H1 (cell line): ENCODE measurements at places on chromosomes 3 and 15. TPM values are rescaled to one million over a fixed set of nuclear protein-coding genes. Genes with fewer than 3 reads are reported as not detected.

Gene ACTC1
- total RNA-seq, result 86.2 and 90.0 TPM in 2 replicates

- H3K4me3 ChIP-seq, result no peak overlapping the region
- peaks cover 65% of the 10 kb centered on the region for H3K27me3 ChIP-seq
- no peak for DNase-seq
- no peaks in the 10 kb centered on the region for H3K36me3 ChIP-seq
- no peak overlapping the region for H3K27ac ChIP-seq
- H3K4me1 ChIP-seq, result peaks cover 23% of the 10 kb centered on the region
Measured at GRCh38 chr3:46889381-46890110, 12.0 kb downstream of the PTH1R start.

DNA sequence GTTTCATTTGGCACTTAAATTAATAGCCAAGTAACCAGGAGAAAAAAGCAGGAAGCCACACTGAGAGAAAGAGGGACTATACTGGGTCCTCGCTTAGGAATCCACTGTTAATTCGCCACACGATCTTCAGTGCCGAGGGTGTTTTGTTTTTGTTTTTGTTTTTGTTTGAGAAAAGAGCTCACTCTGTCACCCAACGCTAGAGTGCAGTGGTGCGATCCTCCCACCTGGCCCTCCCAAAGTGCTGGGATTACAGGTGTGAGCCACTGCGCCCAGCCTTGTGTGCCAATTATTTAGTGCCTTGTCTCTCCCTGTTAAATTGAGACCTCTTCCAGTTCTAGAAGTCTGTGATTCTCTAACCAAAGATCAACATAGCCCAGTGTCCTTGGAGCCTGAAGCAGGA is 53.8 kb upstream of the TPM1 start:
- no peak overlapping the region for H3K27ac ChIP-seq
- no peak overlapping the region for H3K4me3 ChIP-seq
- H3K36me3 ChIP-seq, result no peaks in the 10 kb centered on the region
- no peaks in the 10 kb centered on the region for H3K4me1 ChIP-seq
- no peak for DNase-seq

DNA sequence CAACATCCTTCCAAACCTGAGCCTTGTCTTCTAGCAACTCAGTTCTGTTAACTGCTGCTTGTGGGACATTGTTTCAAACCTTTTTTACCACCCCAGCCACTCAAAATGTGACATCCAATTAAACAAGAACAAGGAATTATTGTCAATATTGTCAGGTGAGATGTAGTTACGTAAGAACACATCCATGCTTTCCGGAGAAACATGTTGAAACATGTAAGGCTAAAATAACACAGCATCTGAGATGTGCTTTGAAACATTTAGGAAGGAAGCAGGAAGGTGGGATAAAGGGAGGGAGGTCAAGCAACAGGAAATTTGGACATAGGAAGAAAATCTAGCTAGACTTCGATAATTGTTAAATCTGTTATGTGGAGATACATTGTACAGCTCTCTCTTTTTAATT is 50.9 kb upstream of the PRICKLE2 start:
- H3K36me3 ChIP-seq, result no peaks in the 10 kb centered on the region
- H3K27me3 ChIP-seq, result 0 out of 2 replicates have a peak, but pooled peaks cover 2% of the 10 kb centered on the region
- no peak for DNase-seq
- no peak overlapping the region for H3K4me3 ChIP-seq
- no peak overlapping the region for H3K27ac ChIP-seq

Gene FBXL22
- total RNA-seq, result 0.47 and 0.54 TPM in 2 replicates

DNA sequence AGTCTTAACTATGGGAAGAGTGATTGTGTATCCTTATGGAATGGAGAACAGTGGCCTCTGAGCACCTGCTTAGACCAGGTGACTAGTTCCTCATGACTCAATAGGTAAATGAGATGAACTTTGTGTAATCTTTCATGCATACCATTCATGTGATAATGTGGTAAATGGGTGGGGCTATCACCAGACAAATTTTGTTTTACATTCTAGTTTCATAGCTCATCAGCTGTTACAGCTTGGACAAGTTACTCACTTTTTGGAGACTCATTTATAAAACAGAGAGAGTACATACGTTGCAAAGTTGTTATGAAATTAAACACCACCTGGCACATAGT is 103.7 kb upstream of the TGFBR2 start:
- no peaks in the 10 kb centered on the region for H3K36me3 ChIP-seq
- H3K27ac ChIP-seq, result no peak overlapping the region
- H3K4me1 ChIP-seq, result no peaks in the 10 kb centered on the region
- no peaks in the 10 kb centered on the region for H3K27me3 ChIP-seq

Gene PRSS50
- 0.47 and 0.73 TPM in 2 replicates for total RNA-seq

DNA sequence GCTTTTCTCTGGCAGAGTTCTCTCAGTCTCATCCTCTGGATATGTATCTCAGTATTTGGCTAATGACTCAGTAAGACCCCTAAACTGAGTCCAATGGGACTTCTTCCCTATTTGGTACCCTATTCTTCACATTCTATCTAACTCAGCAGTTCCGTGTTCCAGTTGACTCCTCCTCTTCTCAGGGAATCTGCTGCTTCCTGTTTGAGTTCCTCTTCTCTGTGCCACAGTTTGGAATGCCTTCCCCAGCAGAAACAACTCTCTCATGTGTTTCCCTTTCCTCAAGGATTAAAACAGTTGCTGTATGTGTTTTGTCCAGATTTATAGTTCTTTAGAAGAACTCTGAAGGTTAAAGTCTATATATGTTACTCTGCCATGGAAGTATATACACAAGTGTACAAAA is 344.0 kb upstream of the RARB start:
- no peak overlapping the region for H3K4me3 ChIP-seq
- no peak for DNase-seq
- H3K27me3 ChIP-seq, result no peaks in the 10 kb centered on the region
- no peaks in the 10 kb centered on the region for H3K36me3 ChIP-seq

- no peaks in the 10 kb centered on the region for H3K36me3 ChIP-seq
Measured at GRCh38 chr3:46849045-46849631, 14.1 kb downstream of the MYL3 start.

Gene EHD4
- 24.5 and 25.6 TPM in 2 replicates for total RNA-seq
